ENCODE measurements at places on chromosomes 5 and 9. TPM values are rescaled to one million over a fixed set of nuclear protein-coding genes. Genes with fewer than 3 reads are reported as not detected.

The BTNL8 gene
- not detected for polyA plus RNA-seq

The MAN2A1 gene
- polyA plus RNA-seq = 18.4 TPM

The FAM153A gene
- not detected for polyA plus RNA-seq

The DMRT3 gene
- not detected for polyA plus RNA-seq

The FOXD4 gene
- polyA plus RNA-seq = 0.17 TPM

The WDR31 gene
- 2.0 TPM for polyA plus RNA-seq

The PRDM9 gene
- polyA plus RNA-seq = not detected

The SPATA31A3 gene
- not detected for polyA plus RNA-seq

The RMI1 gene
- polyA plus RNA-seq = 0.76 TPM

The CYLC2 gene
- not detected for polyA plus RNA-seq

The PCDHGB2 gene
- 4.0 TPM for polyA plus RNA-seq

The PCDHAC2 gene
- not detected for polyA plus RNA-seq
